Activated CD4-positive, alpha-beta T cell treated with anti-CD3 and anti-CD28 coated beads, Interleukin-2, amount 10 ng/mL, durations not matched to agents 24 days and 14 days (primary cell): ENCODE measurements at places on chromosomes 16 and 17. TPM values are rescaled to one million over a fixed set of nuclear protein-coding genes. Genes with fewer than 3 reads are reported as not detected.

CDR2L gene
- 1.4 and 1.8 TPM in 2 replicates for total RNA-seq

- H3K4me1 ChIP-seq = peaks cover 20% of the 10 kb centered on the region
- no peak for DNase-seq
- no peak overlapping the region for H3K27ac ChIP-seq
- no peaks in the 10 kb centered on the region for H3K27me3 ChIP-seq
- peaks cover 5% of the 10 kb centered on the region for H3K36me3 ChIP-seq
Measured at GRCh38 chr16:88749358-88749757, 35.7 kb downstream of the PIEZO1 start.

DNA sequence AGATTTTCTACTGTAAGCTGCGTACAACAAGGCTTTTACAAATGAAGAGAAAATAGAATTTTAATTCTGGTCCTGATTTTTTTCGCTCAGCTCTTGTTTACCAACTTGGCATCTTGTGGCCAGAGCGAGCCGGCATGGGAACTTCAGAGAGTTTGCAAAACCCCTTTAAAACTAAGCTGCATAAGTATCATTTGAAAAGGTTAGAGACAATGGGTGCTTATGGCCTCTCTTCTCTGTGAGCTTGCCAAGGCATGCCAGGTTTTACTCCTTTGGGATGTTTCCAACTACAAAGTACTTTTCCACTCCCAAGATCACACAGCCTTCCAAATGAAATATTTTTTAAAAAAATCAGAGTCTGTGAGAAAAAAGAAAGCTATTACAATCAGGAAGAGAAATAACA, 62.4 kb upstream of the FA2H start:
- no peak overlapping the region for H3K4me3 ChIP-seq
- DNase-seq = no peak
- H3K4me1 ChIP-seq = no peaks in the 10 kb centered on the region
- H3K36me3 ChIP-seq = no peaks in the 10 kb centered on the region
- peaks cover 11% of the 10 kb centered on the region for H3K27me3 ChIP-seq
- H3K27ac ChIP-seq = no peak overlapping the region

DNA sequence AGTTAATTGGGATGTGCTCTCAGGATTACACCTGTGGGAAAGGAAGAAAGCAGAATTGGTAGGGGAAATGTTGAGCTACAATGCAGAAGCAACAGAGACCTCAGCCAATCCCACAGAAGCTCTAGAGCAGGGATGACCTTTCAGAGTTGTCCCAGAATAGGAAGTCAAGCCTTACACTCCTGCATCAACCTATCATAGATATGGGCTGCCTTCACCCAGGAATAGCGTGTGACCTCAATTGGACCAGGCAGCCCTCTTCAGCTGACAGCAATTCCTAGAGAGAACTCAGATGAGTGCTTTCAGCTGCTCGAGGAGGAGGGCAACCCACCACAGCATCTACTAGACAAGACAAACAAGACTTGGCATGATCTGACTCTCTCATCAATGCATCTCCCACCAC, 189.7 kb downstream of the TMEM132E start:
- H3K4me3 ChIP-seq = no peak overlapping the region
- no peaks in the 10 kb centered on the region for H3K36me3 ChIP-seq
- no peak for DNase-seq

GRCh38 chr16:56300242-56300623, 108.9 kb downstream of the GNAO1 start:
- H3K4me1 ChIP-seq = peaks cover 2% of the 10 kb centered on the region
- no peak overlapping the region for H3K27ac ChIP-seq
- no peak overlapping the region for H3K4me3 ChIP-seq
- H3K27me3 ChIP-seq = peaks cover 7% of the 10 kb centered on the region

GRCh38 chr17:73799096-73799495, 154.9 kb upstream of the SDK2 start:
- H3K36me3 ChIP-seq = no peaks in the 10 kb centered on the region
- DNase-seq = no peak
- H3K4me1 ChIP-seq = no peaks in the 10 kb centered on the region
- H3K27me3 ChIP-seq = no peaks in the 10 kb centered on the region
- H3K4me3 ChIP-seq = no peak overlapping the region
